ENCODE measurements at places on chromosomes 7 and 10. TPM values are rescaled to one million over a fixed set of nuclear protein-coding genes. Genes with fewer than 3 reads are reported as not detected.

SCD gene
- polyA plus RNA-seq = 266 TPM

ZNF248 gene
- 4.0 TPM for polyA plus RNA-seq

DNA sequence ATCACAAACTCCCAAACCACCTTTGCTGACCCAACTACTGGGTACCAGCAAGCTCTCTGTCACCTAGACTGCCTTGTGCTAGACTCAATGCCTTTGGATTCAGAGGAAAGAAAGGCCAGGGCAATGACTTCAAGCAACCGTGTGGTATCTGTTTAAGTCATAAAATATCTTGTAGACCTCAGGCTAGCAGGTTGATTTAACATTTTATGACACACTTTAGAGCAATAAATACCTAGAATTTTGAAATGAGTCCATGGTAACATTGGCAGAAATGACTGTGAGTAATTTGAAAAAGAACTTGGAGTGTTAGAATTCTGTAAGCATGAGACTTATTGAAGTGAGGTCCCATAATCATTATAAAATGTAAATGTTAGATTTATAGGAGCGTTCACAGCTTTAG is 87.2 kb downstream of the TWIST1 start:
- H3K36me3 ChIP-seq = no peaks in the 10 kb centered on the region
- no peak for DNase-seq
- no peak overlapping the region for H3K4me3 ChIP-seq
- no peaks in the 10 kb centered on the region for H3K27me3 ChIP-seq
- no peaks in the 10 kb centered on the region for H3K4me1 ChIP-seq

GRCh38 chr10:30862486-30862885 is 169.2 kb downstream of the ZNF438 start:
- no peak overlapping the region for H3K27ac ChIP-seq
- H3K27me3 ChIP-seq = no peaks in the 10 kb centered on the region
- H3K36me3 ChIP-seq = no peaks in the 10 kb centered on the region
- DNase-seq = no peak
- no peak overlapping the region for H3K4me3 ChIP-seq
